ENCODE measurements at places on chromosomes 12 and 14.

DNA sequence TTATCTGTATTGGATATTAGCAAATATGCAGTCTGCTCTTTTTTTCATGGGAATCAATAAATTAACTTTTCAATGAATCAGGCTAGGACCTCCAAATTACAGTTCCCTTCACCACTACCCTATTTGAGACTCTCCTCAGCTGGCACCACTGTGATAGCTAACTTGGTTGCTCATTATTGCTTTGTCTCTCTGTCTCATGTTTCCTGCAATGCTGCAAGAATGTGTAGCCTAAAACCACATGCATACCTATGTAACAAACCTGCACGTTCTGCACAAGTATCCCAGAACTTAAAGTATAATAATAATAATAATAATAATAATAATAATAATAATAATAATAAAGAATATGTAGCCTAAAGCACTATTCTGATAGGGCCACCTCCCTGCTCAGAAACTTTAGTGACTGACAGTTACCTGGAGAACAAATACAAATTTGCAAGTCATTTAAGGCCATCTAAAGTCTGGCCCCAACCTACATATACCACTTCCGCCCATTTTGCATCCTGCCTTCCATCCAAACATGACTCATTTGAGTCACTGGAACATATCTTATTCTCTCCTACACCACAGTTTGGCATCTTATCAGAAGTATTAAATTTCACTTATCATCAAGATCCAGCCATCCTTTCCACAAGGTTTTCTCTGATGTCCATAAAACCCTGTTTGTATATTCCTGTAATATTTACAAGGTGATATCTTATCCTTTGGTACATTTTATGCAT lies 215.1 kb downstream of the LRRK2 start:
- DNase-seq, result no peak

GRCh38 chr12:107955966-107956643 lies 173.0 kb upstream of the WSCD2 start:
- DNase-seq, result no peak

GRCh38 chr12:110995615-110996014 lies 75.2 kb upstream of the MYL2 start:
- no peak for DNase-seq

DNA sequence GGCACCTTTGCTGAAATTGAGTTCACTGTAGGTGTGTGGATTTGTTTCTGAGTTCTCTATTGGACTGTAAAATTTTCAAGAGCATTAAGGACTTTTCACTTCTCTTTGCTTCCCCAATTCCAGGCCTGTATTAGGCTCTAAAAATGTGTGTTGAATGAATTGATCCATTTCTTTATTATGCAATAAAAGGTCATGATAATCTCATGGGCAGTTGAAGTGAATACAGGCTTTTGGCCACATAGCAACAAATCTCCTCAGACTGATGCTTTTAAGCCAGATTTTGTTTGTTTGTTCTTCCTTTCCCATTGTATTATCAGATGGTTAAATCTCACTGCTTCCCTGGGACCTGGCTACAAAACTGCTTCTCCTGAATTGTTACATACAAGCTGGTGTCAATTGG lies 258.0 kb upstream of the FAR2 start:
- DNase-seq, result no peak

- DNase-seq, result peak; percentile 81
These were observed at the start of gene USP30 for GRCh38 chr12:109052414-109053323. Gene USP30, plus strand, starts transcription at chr12:109052576. Its CDS starts 103 bp downstream, at chr12:109052679.

DNA sequence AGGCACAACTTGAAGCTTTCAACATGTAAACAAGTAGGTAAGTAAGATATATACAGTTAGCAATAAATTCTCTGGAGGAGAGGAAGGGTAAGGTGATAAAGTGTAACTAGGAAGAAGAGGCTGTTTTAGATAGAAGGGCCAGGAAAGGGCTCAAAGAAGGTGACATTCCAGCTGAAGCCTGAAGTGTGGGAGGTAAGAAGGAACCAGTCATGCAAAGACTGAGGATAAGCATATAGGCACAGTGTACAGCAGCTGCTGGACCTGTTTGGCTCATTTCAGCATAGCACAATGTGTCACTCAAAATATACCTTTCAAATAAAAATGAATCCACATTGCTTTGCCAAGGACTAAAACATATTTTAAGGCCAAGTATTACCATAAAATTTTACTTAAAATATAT lies 28.6 kb upstream of the ARL1 start:
- DNase-seq, result no peak

GRCh38 chr14:50013198-50013918 lies 103.0 kb downstream of the VCPKMT start:
- DNase-seq, result no peak

GRCh38 chr12:88924162-88924561 lies 343.9 kb upstream of the KITLG start:
- no peak for DNase-seq

DNA sequence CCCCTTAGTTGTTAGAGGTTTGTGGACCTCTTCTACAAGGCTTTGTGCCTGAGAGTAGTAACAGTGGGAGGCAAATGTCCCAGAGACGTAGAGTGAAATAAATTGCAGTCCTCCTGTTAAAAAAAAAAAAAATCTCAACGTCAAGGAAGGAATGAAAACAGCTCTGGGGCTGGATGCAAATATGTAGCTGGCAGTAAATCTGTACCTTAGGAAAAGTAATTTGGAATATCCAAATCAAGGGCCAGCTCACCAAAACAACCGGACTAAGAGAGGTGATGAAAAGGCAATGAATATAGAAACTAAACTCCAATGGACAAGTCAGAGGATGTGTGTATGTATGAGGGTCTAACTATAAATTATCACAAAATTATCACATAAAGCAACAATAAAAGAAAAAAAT lies 27.0 kb downstream of the SINHCAF start:
- no peak for DNase-seq

GRCh38 chr14:91890291-91890749 lies 23.0 kb upstream of the TC2N start:
- DNase-seq, result peak; percentile 12

DNA sequence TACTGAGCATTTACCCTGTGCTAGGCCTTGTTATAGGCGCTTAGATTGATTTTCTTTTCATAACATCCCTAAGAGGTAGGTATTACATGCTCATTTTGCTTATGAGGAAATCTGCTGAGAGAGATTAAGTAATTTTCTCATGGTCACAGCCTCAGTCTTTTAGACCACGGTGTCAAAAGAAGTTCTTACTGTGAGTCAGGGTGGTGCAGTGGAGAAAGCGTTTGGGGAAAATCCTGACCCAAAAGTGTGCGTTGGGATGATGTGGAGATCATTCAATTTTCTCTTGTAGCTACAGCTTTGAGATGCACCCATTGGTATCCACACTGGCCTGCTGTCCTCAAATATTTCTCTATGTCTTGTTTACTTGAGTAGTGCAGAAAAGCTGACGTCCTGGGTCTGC lies 8.2 kb downstream of the ANG start:
- DNase-seq, result no peak

DNA sequence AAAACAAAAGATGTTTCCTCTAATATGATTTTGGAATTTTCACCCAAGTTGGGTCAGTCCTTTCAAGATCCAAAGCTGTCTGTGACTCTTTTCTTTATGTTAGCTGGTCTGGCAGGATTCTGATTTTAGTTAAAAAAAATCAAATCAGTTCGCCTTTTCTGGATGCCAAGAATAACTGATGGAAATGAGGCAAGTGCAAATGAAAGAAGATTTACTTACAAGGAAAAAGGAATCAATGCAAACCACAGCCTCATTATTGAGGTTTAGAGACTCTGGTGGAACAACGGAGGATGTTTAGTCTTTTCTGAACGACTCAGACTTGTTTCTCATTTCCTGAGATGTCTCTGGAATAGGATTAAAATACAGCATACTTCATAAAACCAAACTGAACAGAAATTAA lies 117.0 kb upstream of the DYRK2 start:
- no peak for DNase-seq

DNA sequence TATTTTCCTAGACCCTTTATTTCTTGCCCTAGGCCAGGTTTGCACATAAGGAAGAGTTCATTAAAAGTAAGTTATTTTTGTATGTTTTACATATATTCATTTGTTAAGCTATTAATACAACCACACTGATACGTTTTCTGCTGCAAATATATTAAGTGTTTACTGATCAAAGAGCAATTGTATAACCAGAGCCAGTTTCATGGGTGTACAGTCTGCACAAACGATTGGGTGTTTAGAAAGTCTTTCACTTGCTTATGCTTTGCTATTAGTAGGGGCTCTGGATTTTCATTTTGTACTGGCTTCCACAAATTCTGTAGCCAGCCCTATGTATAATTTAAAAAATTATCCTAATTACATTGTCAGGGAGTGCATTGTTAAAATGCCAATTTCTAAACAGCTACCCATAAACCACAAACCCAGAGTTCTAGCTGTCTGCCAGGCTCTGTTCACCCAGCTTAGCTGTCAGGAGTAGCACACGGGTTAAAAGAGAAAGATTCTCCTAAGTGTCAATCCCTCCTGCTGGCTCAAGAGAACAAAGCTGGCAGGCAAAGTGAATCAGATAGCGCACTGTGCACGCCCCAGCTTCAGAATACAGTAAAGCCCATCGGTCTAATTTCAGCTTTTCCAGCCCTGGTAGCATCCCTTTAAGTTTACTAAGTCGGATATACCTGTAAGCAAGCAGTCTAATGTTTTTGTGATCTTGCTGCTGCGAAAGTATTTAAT lies 151.0 kb upstream of the LMO3 start:
- DNase-seq, result no peak

GRCh38 chr12:39587225-39587624 lies 32.4 kb downstream of the ABCD2 start:
- DNase-seq, result no peak

DNA sequence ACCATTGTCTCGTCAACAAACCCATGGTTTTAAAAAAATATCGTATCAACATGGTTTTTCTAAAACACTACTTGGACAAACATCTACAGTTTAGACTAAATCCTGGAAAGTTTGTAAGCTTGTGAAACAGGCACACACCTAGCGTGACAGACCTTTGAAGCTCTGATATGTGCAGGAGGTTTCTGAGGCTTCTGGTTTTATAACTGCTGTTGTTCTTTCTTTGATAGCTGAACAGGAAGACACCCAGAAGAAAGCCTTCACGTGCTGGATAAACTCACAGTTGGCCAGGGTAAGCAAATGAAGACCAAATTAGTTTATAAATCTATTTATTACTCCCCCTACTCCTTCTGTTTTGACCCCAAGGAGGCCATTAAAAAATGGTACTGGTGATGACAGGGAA lies 87.6 kb downstream of the SYNE2 start:
- no peak for DNase-seq

DNA sequence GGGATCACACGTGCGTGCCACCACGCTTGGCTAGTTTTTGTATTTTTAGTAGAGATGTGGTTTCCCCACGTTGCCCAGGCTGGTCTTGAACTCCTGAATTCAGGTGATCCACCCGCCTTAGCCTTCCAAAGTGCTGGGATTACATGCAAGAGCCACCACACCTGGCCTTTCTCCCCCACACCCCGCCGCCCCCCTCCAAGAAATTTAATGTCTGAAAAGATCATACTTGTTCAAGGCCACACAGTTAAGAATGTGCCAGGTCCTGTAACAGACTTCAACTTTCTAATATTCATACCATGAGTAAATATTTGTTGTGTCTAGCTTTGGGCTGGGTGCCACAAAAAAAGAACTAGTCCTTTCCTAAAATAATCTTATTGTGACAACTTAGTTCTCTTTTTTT lies 9.1 kb downstream of the GATC start:
- DNase-seq, result no peak

DNA sequence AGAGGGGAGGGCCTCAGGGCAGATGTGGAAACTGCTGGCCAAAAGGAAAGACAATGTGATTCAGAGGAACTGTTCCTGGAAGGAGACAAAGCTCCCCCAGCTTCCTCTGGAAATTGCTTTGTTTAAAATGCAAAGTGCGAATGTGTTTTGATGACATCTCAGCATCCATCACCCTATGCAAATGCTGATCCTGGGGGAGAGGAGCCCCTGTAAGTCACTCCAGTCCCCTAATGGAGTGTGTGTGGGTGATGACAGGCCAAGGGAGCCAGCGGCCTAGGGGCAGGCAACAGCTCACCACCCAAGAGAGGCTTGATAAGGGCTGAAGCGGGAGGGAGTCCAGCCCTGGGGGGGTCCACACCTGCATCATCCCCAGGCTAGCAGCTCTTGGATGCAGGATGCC lies 134.2 kb downstream of the ESRRB start:
- no peak for DNase-seq

DNA sequence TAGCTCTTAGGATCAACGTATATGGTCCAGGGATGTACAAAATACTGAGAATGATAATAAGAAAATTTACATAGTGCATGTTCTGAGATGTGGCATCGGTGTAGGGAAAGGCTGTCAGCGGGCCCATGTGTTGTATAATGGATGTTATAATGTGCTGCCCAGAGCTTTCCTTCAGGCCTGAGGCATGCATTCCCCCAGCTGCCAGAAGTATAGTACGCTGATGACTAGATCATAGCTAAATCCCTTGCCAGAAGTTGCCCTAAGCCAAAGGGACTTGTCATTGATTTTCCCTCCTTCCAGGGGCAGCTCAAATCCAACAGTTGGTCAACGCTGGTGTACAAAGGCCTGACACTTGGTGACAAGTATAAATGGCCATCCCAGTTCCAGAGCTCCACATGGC lies 6.5 kb upstream of the OR11G2 start:
- DNase-seq, result no peak

- no peak for DNase-seq
These were observed 56.3 kb upstream of the SLC8A3 start for GRCh38 chr14:70245026-70245425.

GRCh38 chr12:12714276-12715021 lies 2.7 kb upstream of the CDKN1B start:
- peak; percentile 54 for DNase-seq

DNA sequence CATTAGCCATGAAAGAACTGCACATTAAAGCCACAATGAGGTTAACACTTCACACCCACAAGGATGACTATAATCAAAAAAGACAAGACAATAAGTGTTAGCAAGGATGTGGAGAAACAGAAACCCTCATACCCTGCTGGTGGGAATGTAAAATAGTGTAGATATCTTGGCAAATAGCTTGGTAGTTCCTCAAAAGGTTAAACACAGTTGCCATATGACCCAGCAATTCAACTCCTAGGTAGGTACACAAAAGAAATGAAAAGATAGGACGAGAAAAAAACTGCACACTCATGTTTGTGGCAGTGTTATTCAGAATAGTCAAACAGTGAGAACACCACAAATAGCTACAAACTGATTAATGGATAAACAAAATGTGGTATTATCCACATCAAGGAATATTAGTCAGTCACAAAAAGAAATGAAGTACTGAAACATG lies 93.5 kb downstream of the ATXN2 start:
- no peak for DNase-seq

- no peak for DNase-seq
These were observed 151.9 kb upstream of the ATF7IP start for GRCh38 chr12:14213542-14213941.

DNA sequence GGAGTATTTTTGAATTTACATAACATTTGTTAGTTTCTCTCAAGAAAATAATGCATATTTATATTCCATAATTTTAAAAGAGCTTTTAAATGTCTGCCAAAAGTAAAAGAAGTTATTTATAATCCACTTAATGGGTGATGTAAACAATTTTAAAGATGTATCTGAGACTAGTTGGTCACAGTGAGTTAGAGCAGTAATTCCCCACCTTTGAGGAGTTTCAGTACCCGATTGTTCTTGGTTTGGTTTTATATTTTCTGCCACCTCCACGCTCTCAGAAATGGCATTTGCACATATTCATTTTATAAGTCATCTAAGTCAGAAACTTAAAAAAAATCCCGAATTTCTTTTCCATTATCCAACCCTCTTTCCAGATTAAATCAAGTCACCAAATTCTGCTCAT lies 153.2 kb downstream of the SLC35F4 start:
- DNase-seq, result no peak

- no peak for DNase-seq
These were observed 145.5 kb downstream of the SLC6A15 start for GRCh38 chr12:84767079-84767478.

- DNase-seq, result no peak
These were observed 47.8 kb downstream of the SLC25A21 start for GRCh38 chr14:37124614-37125013.

All from amygdala (tissue), 56 donors.